ENCODE measurements at places on chromosomes 12 and 14.
A peak's percentile ranks its signal among the peaks of the same experiment; 100 is the strongest.

DNA sequence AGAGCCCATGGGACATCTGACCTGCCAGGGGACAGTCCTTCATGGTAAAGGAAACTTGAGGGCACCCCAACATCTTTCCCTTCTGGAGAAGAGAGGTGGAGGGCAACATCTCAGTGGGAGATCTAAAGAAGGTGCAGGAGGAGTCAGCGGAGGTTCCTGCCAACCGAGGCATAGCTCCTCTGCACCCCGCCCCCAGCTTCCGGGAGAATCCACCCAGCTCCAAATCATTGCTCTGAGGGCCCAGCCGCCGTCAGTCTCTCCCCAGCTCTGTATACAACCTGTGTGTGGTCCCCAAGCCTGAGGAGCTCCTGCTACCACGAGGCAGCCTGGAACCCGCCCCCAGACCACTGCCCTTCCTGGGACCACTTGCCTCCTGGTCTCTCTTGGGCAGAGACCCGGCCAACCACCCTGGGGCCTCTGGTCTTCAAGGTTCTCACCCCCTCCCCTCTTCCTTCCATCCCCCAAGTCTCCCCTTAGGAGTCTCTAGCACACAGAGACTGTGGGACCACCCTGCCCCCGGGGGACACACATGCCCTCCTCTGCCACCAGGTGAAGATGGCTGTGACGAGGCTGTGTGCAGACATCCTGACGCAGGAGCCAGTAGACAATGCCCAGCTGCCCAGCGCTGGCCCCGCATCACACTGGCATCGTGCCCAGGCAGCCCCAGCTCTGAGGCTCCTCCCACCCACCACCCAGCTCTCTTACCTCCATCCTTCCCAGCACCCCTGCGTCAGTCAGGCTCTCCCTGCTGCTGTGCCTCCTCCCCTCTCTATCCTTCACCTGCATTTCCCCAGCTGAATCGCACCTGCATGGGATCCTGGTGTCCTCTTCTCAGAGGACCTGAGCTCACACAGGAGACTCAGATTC, 13.0 kb upstream of the NUDT14 start:
- DNase-seq: peak; percentile 95

DNA sequence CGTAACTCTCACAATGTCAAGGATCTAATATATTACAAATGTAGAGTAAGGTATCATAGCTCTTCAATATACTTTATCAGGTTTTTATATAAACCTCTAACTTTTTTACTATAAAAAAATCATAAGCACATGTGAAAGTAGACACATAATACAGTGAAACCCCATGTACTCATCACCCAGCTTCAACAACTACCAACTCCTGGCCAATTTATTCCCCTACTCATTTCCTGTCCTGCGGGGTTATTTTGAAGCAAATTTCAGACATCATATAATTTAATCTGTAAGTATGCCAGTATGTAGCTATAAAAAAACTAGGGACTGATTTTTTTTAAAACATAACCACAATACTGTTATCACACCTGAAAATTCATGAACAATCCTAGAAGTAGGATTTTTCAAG, 47.7 kb downstream of the NOPCHAP1 start:
- no peak for DNase-seq

DNA sequence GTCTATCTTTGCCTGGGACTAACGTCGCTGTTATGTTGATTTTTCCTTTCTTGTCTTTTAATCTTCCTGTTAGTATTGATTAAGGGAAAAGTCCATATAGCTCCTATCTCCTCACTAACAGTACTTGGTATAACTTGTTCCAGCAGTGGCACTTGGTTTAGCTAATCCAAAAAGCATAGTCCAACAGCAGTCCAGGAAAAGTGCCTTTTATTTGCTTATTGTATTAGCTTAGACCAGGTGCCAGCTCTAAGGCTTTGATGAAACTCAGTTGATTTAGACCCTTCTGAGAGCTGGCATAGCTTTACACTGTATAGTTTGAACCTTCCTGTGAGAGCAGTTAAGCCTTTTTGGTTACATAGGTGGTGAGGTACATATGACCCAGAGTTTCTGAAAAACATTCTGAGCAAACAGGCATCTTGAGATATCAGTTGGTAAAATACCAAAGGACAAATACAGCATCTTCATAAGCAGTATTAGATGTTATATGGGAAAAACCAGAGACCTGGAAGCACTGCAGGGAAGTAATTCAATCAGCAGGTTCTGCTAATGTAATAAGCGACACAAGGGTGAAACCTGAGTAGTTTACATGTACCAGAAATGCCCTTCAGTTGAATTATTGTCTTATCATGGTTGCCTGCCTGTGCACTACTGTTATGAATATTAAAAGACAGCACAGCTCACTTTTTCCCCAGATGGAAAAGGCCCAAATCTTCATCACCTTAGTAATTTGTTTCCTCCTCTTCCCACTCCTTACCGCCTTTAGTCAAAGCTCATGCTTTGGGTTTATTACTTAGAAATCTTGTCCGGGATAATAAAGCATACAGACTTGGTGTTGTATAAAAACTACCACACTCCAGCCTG, 13.0 kb downstream of the PELI2 start:
- no peak for DNase-seq

DNA sequence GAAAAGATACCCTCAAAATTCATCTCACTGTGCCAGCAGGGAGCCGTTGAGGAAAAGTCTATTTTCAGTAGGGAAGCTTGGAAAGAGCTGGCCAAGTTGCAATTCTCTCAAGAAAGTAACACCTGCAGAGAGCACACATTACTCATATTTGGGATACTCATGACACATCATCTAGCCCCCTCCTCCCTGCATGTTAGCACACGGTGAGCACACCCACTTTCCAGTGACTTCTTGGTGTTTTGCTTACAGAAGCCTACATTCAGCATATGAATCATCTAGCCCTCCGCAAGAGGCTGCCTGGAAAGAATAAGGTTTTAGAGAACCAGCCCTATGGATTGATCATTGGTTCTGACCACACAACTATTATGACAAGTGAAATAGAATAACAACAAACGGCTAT, 124.5 kb downstream of the PTPRO start:
- DNase-seq: no peak

- DNase-seq: no peak
Observed at GRCh38 chr14:91349481-91350074, 68.0 kb downstream of the CCDC88C start.

DNA sequence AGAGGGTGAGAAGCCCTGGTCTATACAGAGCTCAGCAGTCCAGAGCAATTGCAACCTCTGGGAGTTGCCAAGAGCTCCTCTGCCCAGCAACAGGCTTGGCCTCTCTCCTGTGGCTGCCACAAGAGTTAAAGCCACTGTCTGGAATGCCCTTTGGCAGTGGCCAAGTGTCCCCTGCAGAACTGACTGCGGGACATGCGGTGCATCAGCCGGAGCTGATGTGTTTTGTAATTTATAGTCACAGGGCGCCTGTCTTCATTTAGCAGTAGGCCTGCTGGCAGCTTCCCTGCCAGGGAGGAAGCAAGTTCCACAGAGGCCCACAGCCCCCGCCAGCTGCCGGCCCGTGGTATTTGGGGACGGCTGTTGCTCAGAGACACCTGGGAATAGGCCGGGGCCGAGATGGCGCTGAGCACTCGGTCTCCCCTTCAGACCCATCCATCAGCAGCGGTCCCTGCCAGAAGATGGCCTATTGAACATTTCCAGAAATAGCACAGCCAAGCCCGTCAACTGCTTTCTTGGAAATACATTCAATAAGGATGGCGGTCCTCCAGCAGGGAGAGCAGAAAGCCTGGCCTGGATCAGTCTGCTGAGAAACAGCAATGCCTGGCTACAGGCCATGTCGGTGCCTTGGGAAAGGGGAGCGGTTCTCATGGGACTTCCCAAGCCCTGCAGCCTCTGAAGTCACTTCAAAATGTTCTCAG, 217.4 kb downstream of the CRADD start:
- DNase-seq: no peak

DNA sequence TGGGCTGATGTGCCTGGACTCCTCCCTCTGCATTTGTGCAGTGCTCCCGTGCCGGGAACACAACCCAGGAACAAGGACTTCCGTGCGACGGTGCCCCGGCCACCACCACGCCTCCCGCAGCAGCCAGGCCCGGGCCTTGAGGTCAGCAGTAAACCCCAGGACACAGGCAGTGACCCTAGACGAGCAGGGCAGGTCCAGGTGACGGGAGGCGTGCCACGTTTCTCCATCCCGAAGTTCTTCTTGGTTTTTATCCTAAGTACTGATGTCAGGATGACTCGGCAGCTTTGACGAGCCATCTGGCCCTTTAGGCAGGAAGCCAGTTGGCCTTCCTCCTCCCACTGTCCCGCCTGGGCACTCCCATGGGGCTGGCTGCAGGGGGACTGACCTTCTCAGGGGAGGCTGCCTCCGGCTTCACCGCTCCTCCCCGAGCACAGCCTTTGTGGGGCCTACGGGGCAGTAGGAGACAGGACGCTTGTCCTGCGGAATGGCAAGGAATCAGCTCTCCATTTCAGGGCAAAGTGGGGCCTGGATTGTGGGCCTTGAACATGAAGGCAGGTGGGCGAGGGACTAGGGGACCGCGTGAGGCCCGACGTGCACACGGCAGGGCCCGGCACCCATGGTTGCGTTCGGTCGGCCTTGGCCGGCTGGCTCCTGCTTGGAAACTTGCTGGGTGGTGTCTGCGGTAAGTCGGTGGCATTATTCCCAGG, 94.1 kb downstream of the FBXL14 start:
- DNase-seq: no peak

- peak; percentile 16 for DNase-seq
Observed at GRCh38 chr14:93012951-93013719, 90.2 kb downstream of the CHGA start.

DNA sequence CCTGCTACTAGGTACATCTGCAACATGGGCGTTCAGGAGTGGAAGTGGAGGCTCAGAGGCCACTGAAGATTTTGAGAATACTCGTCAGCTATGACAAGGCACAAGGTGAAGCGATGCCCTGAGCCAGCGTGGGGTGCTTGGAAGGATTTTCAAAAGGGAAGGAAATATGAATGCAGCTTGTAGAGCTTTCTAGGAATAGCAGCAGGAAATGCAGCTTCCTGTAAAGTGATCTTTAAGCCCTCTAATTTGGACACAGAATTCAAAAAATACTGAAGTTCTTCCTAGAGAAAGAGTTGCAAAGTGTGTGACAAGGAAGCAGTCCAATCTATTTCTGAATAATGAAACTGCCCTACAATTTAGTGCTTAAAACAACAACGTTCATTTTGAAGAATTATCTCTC, 13.2 kb upstream of the C1S start:
- DNase-seq: no peak

- no peak for DNase-seq
Observed at GRCh38 chr12:126993898-126994297, 1273.1 kb upstream of the TMEM132C start.

- DNase-seq: no peak
Observed at GRCh38 chr12:114400925-114401324, 5.0 kb downstream of the TBX5 start.

GRCh38 chr14:99264691-99265450, 7.1 kb downstream of the BCL11B start:
- DNase-seq: no peak

DNA sequence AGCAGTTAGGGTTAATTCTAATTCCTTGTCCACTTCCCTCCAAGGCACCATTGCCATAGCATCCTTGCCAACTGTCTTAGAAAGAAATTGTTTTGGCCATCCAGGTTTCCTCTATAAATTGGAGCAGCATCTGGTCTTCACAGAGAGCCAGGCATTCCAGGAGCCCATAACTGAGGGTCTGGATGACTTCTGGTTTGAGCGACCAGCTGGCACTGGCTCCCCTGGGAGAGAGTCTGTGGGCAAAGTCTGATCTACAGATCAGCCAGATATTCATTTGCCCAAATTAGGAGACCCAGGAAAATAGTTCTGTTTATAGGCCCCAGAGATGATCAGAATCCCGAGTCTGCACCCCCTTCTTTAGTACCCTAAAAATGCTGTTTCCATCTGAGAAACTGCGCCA, 16.0 kb downstream of the VSX2 start:
- no peak for DNase-seq

GRCh38 chr14:96889091-96889490, 91.9 kb downstream of the VRK1 start:
- DNase-seq: no peak

DNA sequence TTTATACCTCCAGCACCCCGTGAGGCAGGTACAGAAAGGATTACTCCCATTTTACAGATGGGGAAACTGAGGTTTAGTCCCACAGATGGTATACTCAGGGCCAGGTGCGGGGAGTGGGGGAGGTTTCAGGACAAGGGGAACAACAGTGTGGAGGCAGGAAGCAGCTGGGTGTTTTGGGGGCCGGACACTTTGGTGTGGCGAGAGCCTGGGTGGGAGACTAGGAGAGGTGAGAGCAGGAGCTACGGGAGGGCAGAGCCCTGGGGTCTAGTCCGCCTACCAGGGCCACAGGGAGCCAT, 61.7 kb downstream of the DIO3 start:
- DNase-seq: no peak

GRCh38 chr12:79934281-79935020, 446 bp downstream of the PPP1R12A start:
- peak; percentile 54 for DNase-seq

DNA sequence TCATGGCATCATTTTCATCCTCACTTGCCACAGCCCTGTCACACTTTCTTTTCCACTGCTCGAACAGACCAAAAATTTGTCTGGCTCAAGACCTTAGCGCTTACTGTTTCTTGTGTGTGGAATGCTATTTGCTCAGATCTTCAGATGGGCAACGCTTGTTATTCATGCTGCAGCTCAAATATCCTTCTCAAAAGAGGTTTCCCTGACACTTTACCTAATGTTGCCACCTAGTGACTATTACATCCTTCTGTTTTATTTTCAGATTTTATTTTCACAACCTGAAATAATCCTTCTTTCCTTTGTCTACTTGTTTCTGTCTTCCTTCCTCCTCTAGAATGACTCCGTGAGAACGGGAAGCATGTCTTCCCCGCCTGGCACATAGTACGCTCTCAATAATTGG, 5.6 kb downstream of the FBXO33 start:
- peak; percentile 20 for DNase-seq

- DNase-seq: no peak
Observed at GRCh38 chr12:5223881-5224280, 180.2 kb downstream of the KCNA5 start.

- no peak for DNase-seq
Observed at GRCh38 chr14:97120204-97120603, 323.0 kb downstream of the VRK1 start.

DNA sequence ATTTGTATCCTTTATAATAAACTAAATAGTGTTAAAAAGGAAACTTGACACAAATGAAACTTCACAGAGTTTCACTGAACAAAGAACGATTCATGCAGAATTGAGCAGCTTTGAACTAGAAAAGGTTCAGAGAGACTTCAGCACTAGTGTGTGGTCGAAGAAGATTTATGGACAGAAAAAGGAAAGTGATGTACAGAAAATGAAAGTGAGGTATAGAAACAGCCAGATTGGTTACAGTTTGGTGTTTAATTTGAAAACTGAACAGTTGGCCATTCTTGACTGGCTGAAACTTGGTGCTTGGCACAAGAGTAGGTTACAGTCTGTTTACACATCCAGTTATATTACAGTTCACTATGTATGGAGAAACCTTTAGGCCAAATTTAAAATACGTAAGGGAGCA, 207.1 kb downstream of the GALC start:
- DNase-seq: no peak

- DNase-seq: no peak
Observed at GRCh38 chr12:50678650-50679365, 85.1 kb upstream of the ATF1 start.

- DNase-seq: no peak
Observed at GRCh38 chr14:94237983-94238382, 55.1 kb downstream of the SERPINA10 start.

All from NCI-H345 (cell line).